Frontal cortex (tissue), 4 donors: ENCODE measurements at places on chromosomes 2 and 18.

DNA sequence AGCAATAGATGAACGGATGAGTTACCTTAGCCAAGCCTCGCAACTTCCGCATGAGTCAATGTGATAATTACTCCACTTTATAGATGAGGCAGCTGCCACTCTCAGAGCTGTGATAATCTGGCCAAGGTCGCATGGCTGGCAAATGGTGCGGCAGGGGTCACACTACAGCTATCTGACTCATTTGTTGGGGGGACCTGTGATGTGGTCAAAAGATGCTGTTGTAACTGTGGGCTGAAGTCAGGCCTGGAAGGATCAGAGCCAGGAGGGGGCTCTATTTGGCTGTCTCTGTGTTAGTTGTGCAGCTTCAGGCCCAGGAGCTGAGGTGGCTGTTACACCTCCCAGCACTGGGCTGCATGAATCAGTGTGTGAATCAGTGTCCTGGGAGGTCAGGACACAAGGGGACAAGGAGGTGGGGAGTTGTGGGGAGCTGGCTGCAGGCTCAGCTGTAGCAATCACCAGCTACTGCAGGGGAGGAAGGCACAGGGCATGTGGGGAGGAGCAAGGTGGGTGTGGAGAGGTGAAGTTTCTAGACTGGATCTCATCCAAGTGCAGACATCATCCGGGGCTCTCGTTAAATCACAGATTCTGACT, 33.1 kb downstream of the NGEF start:
- DNase-seq = no peak

- no peak for DNase-seq
These were observed 673 bp downstream of the CENPO start for GRCh38 chr2:24793761-24794435.

GRCh38 chr2:176601066-176601465, 331.8 kb downstream of the MTX2 start:
- no peak for DNase-seq

GRCh38 chr2:161088658-161089350, 71.4 kb upstream of the TANK start:
- DNase-seq = no peak

DNA sequence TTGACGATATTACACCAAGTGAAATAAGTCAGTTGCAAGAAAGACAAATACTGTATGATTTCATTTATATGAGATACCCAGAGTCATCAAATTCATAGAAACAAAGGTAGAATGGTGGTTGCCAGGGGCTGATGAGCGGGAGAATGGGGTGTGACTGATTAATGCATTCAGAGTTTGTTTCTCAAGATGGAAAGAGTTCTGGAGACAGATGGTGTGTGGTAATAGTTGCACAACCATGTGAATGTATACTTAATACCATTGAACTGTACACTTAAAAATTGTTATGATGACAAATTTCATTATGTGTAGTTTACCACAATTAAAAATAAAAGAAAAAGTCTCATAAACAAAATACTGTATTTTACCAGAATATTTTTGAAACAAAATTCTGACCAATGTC, 117.3 kb downstream of the PIGN start:
- no peak for DNase-seq

DNA sequence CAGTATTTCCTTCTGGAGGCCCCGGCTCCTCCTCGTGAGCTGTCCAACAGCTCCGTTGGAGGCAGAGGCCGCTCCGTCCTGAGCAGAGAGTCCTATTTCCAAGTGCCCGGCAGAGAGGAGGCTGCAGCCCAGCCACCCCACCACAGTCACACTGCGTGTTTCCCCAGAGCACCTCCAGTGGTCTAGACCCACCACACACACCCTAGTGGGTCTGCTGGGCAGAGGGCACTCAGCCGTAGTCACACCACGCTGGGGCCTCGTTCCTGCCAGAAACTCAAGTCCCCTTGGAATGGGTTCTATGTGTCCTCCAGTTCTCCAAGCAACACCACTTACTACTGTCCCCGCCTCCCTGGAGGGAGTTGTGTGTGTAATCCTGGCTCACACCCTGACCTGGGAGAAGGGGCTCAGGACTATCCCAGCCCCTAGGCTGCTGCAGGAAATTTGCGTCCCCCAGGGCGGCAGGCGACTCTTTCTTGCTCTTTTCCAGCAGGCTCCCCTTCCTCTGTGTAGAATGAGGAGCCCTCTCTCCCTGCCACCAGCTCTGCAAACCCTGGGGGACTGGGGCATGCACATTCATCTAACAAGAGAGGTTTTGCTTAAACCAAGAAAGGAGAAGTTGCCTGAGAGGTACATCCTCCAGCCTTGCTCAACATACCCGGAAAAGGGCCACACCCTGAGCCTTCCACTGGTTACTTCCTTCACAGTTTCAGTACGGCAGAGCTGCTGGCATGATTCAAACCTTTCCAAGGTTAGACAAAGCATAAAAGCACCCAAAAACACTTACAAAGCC, 114.1 kb downstream of the NDUFA10 start:
- DNase-seq = no peak

DNA sequence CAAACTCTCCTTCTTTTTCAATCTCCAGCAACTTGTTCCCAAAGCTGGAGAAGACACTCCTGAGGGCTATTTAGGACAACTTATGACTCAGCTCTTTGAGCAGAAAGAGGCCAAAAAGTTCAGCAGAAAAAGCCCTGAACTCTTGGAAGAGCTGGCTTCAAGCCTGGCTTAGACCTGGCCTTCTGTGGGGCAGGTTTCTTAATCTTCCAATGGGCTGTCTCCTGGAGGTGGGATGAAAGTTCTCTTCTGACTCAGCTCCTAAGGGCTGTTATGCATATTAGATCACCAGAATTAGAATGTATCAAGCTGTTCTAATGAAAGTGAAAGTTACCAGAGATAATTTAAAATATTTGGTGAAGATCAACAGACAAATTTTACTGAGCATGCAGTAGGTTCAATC, 129.4 kb downstream of the RAD51AP2 start:
- no peak for DNase-seq

DNA sequence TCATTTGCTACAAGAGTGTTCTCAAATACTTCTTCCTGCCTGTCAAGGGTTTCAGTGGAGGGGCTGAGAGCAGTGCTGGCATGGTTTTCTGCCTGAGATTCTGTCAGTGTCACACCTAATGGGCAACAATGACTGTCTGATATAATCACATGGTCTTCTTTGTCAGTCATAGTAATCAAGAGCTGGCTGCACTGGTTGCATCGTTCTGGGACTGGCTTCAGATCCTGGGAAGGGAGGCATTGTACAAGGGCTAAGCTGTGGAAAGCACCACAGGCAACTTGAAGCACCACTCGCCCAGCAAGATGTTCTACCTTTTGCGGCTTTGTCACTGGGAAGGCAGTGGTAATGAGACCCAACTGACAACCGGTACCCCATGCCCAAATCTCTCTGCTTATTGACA, 19.6 kb downstream of the ALS2 start:
- no peak for DNase-seq

DNA sequence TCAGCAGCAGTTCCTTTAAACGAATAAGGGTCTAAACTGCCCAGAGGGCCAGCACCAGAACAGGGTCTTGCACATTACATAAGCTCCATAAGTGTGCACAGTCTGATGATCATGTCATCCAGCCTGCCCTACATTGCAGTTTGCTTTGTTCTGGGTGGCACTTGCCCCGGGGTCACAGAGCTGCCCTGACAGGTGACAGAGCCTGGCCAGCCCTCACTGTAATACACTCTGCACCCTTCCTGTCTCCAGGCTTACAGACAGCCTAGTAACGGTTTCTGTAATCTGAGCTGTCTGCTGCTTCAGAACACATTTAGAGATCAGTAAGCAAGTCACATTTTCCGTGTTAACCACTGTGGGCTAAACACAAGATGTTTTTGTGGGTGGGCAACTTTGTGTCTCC, 213.3 kb downstream of the FAM210A start:
- DNase-seq = no peak

- no peak for DNase-seq
These were observed 392.0 kb upstream of the NRP2 start for GRCh38 chr2:205290299-205290698.

DNA sequence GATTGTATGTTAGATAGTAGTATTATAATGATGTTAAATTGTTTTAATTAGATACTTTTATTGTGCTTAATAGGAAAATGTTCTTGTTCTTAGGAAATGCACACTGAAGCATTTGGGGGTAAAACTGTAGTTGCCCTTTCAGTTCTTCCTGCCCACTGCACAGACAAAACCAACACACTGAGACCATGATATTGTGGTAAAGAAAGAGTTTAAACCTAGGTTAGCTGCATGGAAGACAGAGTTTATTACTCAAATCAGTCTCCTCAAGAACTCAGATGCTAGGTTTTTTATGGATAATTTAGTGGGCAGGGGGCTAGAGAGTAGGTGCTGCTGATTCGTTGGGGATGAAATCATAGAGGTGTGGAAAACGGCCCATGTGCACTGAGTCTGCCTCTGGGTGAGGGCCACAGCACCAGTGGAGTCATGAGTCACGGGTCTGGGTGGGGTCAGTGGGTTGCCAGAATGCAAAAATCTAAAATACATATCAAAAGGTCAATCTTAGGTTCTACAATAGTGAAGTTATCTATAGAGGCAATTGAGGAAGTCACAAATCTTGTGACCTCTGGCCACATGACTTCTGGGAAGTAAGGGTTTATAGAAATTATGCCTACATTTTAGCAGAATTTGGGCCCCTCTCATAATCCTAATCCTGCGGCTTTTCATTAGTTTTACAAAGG, 283.4 kb upstream of the FBXO11 start:
- no peak for DNase-seq

DNA sequence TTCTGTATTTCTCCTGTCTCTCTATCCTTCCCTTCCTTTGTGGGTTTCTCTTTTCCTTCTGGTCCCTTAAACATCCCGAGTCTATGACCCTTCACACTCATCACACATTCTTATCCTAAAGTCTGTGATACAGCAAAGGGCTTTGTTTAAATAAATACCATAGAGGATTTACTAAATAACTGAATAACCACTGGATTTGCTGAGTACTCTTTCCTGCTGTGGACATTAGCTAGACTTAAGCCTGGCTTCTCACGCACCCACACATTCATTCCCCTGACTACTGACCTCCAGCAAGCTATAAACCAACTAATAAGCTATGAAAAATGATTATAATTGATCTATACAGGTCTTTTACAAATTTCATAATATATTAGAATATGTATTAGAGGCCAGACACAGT, 76.6 kb downstream of the COL4A3 start:
- no peak for DNase-seq

- DNase-seq = no peak
These were observed 306.5 kb upstream of the TNP1 start for GRCh38 chr2:217166241-217166850.

GRCh38 chr2:128250229-128251025, 68.2 kb downstream of the HS6ST1 start:
- no peak for DNase-seq

DNA sequence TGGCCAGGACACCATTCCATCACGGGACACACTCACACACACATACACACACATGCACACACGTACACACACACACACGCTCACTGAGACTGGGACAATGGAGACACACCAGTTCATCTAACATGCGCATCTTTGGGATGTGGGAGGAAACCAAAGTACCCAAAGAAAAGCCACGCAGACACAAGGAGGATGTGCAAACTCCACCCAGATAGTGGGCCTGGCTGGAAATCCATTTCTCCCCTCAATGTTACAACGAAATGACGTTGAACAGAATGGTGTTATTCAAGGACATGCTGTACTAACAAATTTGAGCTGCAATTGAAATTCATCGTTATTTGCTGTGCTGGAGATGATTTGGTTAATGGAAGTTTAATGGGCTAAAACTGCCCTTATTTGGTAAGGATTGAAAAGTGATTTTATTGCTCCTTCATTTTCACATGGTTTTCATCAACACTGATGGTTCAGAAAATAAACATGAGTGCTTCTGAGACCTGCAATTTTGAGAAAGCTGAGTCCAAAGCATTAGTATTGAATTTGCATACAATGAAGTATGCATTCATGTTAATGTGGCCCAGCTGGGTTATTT, 110.0 kb downstream of the KCNE4 start:
- DNase-seq = no peak

- DNase-seq = no peak
These were observed 75.4 kb downstream of the SP110 start for GRCh38 chr2:230144355-230144754.

DNA sequence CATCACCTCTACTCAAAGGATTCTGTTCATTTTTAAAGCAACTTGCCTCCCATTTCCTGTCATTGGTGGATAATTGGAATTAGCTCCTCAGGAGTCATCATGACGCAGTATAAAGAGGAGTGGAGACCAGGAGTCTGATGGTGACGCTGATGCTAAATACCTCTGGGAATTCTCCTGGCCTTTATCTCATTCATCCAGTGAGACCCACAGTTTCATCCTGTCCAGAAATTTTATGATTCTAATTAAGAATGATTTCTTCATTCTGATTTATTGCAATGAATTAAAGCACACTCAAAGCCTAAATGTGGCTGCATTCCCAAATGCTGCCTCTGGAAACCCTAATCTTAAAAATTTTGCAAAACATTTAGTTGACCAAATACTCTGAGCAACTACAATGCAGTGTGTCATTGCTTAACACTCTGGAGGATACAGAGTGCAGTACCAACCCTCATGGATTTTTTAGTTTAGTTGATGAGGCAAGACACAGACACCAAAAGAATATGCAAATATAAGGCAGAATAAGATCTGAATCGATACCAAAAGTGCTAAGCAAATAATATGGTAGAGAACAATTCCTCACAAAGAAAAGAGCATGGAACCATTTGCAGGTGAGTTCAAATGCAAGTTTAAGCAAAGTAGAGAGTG, 236.2 kb downstream of the ETAA1 start:
- no peak for DNase-seq

GRCh38 chr18:8969639-8970390, 132.7 kb upstream of the NDUFV2 start:
- DNase-seq = no peak

- no peak for DNase-seq
These were observed 49.4 kb downstream of the TGOLN2 start for GRCh38 chr2:85278361-85278760.

DNA sequence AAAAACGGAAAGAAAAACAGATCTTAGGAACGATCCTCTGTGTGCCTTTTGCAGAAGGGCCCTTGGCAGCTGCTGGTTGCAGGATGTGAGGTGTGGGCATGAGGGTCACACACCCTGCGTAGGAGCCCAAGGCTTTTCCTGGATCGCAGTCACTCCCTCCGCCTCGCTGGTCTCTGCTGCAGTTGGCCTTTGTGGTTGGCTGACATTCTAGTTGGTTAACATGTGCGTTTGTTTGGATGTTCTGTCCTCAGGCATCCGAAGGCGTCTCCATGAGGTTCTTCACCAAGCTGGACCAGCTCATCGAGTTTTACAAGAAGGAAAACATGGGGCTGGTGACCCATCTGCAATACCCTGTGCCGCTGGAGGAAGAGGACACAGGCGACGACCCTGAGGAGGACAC, 61.7 kb downstream of the INPP5D start:
- no peak for DNase-seq
